ENCODE measurements at places on chromosomes 4 and X.

DNA sequence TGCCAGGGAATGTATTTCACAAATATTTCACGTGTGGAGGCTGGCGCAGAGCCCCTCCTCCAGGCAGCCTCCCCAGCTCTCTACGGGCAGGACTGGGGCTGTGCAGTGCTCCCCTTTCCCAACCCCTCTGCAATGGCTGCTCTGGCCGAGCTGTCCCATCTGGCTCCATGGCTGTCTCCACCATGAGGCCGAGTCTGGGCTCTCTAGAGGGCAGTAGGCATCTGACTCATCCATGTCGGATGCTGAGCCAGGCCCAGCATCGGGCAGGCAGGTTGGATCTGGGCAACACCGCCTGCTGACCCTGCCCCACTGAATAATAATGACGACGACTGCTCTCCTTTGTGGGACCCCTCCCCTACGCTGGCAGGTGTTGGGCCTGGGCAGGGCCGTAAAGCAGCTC lies 11.0 kb upstream of the SH3TC1 start:
- DNase-seq: no peak

DNA sequence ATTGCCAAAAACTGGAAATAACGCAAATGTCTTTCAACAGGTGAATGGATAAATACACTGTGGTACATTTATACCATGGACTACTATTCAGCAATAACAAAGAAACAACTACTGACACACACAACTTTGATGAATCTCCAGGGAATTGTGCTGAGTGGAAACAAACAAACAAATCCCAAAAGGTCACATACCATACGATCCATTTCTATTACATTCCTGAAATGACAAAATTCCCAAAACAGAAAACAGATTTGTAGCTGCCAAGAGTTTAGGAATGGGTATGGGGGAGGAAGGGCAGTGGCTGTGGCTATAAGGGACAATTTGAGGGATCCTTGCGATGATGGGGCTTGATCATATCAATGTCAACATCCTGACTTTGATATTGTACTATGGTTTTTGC lies 2.5 kb downstream of the ZNF182 start:
- no peak for DNase-seq

DNA sequence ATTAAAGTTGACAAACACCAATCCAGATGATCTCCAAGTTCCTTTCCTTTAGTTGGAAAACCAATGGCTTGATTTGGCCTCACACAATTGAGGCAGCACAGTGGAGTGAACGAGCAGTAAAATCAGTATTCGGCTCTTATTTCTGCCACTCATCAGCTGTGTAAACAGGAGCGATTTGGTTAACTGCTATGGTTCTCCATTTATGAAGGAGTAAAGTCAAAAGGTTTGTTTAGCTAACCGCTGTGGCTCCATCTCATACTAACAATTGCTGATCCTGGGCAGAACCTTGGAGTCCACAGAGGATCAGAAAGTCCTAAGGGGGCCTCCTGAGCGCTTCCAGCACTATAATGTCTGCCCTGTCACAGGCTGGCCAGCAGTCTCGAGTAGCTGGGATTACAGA lies 54.5 kb upstream of the EXOC1L start:
- DNase-seq: no peak

- DNase-seq: no peak
Measured at GRCh38 chrX:130575831-130576389, 174.1 kb downstream of the RBMX2 start.

DNA sequence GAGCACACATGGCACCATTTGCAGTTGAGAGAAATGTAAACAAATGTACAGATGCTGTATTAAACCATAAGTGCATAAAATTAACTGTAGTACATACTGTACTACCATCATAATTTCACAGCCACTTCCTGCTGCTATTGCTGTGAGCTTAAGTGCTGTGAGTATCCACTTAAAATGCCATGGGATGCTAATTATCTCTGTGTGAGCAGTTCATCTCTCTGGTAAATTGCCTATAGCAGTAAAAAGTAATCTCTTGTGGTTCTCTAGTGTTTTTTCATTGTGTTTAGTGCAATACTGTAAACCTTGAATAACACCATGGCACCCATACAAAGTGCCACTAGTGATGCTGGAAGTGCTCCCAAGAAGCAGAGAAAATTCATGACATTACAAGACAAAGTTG lies 9.9 kb upstream of the SCOC start:
- no peak for DNase-seq
